ENCODE measurements at places on chromosomes 11 and 22.

DNA sequence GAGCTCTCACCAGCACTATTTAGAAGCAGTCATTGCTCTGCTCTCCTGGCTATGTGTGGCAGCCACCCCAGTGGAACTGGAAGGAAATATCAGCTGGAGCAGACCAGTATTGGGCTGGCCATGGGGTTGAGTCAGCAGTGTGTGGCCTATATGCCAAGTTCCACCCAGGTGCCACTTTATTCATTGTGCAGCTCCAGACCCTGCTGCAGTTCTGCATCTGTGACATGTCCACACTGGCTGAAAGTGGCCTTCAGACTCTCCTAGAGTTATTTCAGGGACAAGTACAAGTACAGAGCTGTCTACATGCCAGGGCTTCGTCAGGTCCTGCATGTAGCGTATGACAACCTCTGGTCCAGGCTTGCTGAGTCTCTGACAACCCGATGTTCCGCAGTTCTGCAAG lies 55.2 kb downstream of the CABIN1 start:
- DNase-seq, result no peak

GRCh38 chr22:28171115-28171514 lies 252.1 kb upstream of the PITPNB start:
- DNase-seq, result no peak

DNA sequence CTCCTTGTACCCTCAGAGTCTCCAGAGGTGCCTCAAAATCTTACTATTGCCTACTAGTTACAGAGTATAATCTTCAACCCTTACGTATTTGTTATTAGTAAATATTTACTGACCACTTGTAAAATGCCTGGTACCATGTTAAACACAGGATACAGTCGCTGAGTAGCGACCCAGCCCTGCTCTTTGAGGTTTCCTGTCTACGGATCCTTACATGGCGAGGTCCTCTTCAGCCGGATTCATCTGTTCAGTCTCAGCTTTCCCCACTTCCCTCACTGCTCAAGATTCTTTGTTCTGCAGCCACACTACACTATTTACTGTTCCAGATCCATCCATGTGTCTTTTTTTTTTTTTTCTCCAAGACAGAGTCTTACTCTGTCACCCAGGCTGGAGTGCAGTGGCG lies 13.2 kb upstream of the TTC36 start:
- DNase-seq, result no peak

DNA sequence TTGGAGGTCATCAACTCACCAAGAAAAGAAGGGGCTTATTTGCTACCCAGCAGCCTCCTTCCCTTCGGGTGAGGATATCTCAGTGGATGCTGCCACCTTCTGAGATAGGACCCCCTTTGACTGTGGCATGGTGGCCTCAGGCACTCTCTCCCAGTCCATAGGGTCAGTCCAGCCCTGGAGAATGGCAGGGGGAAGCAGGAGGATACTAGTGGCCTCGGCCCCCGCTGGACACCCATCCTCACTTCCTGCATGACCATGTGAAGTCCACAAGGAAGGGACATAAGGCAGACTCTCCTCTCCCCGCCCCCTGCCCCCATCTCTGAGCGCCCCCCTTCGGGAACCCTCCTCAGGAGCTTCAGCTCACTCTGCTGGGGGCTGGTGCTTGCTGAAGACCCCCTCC lies 24.4 kb downstream of the TPBGL start:
- DNase-seq, result no peak

DNA sequence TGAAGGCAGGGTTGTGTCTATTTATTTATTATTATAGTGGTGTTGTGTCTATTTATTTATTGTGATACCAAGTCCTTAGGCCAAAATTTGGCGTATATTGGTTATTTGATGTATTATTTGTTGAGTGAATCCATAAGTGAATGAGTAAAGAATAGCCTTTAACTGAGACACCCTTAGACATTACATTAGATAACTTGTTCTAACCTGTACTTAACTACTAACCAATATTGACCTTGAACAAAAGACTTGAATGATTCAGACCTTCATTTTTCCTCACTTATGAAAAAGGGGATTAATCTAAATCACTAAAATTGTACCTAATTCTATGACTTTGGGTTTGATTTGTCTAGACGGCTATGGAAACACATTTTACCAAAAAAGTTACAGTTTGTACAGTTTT lies 370.5 kb downstream of the JRKL start:
- DNase-seq, result no peak

- no peak for DNase-seq
Measured at GRCh38 chr22:38284042-38284402, 11.2 kb upstream of the TMEM184B start.

DNA sequence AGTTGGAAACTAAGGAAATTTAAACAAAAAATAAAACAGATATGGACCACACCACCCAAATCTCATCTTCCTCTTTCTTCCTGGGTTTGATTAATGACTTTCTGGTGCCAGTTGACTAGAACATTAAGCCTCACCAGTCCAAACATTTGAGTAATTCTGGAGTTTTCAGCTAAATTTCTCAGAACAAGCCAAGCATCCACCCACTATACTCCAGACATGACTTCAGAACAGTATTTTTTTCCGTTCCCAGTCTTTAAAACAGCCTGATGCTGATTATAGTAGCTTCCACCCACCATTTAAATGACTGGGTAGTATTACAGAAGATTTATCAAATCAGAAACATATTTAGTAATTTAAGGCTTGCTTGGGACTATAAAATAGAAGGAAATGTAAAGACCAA lies 230.9 kb upstream of the UBASH3B start:
- DNase-seq, result no peak

DNA sequence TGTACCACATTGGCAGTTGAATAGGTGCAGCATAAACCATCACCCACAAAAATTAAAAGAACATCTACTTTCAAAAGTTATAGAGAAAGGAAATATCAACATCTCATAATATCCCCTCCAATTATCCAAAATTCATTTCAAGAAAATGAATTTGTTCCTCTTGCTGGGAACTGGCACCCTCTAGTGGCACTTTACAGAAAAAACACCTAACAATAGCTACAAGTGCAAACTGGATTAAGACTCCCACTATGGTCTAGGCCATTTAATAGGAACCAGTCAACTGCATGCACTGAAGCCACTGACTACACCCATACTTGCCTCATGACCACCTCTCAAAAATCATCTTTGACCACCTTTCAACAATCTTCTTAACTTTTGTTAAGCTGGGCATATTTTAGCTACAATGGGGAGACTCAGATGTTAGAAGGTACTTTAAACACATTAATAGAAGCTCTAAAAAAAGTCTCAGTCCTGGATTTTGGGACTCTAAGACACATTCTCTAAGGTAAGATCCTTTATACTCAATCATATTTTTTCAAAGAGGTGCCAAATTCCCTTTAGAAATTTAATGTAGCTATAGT lies 17.3 kb downstream of the TRAF6 start:
- no peak for DNase-seq

DNA sequence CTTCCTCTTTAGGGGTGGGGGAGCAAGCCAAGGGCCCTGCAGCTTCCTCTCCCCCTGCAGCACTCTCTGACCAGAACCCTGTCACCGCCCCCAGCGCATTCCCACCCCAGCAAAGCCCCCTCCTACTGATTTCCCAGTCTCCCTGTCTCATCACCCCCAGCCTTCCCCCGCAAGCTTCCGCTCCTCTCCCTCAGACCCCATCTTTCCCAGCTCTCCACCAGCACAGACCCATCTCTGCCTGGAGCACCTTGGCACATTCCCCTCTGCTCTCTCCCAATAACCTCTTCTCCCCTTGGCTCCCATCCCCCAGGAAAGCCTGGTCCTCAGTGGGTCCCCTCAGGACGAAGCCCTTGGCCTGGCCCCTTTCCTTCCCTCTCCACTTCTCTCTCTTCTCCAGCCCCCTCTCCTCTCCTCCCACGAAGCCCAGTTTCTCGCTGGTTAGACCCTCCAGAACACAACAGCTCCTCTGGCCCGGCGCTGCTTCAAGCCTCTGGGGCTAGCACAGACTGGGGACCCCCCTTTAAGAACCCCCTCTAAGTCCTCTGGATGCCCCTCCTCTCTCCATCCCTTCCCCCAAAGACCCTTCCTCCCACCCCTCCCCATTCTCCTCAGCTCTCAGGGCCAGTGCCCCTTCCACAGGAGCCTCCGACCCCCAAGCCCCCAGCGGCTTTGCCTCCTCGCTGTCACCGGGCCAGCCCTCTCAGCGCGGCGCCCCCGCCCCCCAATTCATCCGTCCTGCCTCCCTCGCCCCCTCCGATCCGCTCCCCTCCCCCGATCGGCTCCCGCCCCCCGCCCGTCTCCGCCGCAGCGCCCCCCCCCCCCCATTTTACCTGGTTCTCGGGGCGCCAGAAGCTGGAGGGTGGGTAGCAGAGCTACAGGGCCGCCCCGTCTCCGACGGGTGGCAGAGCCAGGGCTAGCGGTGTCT lies 594 bp downstream of the NRXN2 start:
- no peak for DNase-seq

- no peak for DNase-seq
Measured at GRCh38 chr11:69193151-69193550, 37.4 kb downstream of the SMIM38 start.

DNA sequence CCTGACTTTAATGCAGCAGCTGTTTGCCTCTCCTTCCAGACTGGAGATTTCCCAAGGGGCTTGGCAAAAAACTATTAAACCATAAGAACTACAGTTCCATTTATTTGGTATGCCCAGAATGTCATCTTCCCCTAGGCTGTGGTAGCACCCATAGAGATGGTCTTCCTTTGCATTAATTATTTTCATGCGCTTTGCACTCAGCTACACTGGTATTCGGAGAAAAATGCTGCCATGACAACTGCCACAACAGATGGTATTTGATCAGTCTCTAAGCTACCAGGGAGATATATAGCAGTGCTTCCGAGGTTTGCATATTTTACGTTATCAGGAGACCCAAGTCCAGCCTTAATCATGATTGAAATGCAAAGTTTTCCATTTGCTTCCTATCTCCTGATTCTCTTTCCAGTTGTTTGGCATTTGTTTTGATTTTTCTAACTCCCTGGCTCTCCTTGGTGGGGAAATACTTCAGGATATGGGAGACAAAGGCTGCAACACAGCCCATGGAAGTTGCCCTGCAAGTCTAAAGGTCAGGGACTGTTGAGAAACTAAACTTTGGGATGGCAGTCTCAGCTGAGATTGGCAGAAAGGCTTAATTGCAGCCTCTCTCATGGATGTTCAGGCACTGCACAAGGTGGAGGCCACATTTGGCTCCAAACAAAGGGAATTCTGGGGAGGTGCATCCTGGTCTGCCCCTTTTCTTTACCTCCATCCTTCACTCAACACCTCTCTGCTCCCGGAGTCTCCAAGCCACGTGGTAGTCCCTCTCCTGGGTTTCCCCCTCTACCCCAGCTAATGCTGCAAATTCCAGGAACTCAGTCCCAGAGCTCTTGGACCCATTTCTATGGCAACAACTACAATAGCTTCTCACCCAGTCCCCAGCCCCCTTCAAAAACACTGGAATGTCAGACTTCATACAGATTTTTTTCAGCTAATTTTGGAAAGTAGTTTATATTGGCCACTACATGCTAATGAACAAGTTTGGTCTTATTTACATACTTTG lies 151.8 kb downstream of the NAV2 start:
- DNase-seq, result no peak

GRCh38 chr11:116467823-116468222 lies 305.0 kb downstream of the BUD13 start:
- DNase-seq, result no peak

DNA sequence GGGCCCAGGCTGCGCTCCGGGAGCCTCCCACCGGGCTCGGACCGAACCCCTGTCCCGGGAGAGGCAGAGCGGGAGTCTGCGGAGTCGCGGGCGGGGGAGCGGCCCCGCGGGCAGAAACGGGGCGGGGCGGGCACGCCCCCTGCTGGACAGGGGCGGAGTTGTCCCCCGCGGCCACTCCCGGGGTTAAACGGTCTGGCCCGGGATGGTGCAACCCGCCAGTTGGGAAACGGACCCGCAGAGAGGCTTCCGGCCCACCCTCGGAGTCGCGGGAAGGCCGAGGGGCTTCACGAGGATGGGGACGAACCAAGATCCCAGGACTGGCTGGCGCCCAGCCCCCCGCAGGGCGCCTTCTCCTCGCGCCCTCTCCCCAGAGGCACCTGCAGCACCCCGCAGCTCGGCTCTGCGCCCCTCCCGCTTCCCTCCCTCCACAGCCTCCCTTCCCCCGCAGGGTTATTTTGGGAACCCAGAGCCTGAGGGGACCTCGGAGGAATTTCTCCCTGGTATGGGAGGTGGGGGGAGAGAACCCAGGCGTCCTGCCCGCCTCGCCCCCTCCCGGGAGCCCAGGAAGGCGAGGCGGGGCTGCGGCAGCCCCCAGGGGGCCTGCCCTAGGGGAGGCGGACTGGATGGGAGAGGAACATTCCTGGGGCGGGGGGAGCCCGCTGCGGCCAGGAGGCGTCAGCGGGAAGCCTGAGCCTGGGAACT lies 902 bp downstream of the RASGRP2 start:
- DNase-seq, result no peak

DNA sequence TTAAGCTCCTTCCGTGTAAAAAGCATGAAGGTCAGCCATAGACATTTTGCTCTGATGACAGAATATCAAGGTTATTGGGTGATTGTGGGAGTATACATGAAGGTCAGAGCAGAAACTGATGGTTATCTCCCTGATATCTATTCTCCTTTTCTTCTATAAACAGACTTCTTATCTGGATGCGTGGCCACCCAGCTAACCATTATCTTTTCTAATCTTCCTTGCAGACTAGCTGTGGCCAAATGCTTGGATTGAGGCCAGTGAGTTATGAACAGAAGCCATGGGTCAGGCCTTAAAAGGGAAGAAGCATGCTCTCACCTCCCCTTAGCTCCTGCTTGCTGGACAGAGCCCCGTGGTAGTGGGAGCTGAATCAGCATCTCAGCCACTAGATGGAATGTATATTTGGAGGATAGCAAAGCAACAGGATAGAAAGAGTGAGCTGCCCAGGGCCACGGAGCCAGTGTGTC lies 31.3 kb upstream of the LRRC55 start:
- DNase-seq, result no peak

DNA sequence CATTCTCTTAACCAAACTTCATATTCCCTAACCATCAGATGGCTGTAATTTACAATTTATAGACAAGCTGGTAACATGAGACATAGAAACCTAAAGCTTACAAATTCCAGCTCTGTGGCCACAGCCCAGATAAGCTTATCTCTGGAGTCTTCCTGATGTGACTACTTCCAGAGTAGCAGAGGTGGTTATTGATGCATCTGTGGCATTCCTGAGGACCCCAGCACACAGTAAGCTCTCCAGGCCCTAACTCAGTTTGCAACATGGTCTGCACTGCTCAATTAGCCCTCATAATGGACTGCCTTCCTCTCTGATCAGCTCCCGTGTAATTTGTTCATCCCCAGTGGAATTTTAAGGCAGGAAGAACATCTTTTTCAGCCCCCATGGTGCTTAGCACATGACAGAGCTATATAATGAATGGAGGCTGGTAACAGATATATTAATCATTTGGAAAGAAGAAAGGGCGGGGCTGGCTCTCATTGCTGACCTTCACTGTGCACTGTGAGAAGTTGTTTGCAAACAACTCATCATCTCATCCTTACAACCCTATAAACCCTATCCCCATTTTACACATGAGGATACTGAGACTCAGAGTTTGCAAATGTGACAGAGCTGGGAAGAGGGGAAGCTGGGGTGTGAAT lies 30.1 kb upstream of the KCNJ11 start:
- DNase-seq, result no peak

All from DMS79 (cell line).